ENCODE measurements at places on chromosomes 4 and X.

DNA sequence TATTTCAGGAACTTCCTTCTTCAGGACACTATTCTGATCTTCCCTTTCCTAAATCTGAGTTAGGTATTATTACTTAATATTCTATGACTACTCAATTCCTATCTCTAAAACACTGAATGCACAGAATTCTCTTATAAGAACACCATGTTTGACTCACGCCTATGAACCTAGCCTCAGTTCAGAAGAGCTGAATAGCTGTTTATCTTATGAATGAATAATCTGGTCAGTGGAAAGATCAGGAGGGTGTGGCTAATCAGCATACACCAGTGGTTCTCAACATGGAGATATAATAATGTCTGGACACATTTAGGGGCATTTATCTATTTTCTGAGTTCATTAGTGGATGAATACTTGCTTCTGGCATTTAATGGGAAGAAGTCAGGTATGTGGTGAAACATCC is 24.2 kb downstream of the EPHA5 start:
- no peak for DNase-seq

DNA sequence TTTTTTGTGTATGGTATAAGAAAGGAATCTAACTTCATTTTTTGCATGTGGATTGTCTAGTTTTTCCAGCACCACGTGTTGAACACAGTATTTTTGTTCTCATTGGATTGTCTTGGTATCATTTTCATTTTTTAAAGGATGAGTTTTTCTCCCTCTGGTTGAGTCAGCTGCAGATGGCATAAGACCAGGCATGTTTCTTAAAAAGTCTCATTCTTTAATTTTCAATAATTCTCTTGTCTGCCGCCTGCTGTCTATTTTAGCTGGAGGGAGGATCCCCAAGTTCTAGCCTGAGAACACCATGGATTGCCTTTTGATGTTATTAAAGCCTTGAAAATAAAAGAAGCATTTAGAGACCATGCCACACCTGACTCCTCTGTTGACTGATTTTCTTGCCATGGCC is 263.8 kb downstream of the ARHGAP24 start:
- DNase-seq: no peak

GRCh38 chr4:89108091-89108490 is 3.2 kb upstream of the TIGD2 start:
- no peak for DNase-seq

DNA sequence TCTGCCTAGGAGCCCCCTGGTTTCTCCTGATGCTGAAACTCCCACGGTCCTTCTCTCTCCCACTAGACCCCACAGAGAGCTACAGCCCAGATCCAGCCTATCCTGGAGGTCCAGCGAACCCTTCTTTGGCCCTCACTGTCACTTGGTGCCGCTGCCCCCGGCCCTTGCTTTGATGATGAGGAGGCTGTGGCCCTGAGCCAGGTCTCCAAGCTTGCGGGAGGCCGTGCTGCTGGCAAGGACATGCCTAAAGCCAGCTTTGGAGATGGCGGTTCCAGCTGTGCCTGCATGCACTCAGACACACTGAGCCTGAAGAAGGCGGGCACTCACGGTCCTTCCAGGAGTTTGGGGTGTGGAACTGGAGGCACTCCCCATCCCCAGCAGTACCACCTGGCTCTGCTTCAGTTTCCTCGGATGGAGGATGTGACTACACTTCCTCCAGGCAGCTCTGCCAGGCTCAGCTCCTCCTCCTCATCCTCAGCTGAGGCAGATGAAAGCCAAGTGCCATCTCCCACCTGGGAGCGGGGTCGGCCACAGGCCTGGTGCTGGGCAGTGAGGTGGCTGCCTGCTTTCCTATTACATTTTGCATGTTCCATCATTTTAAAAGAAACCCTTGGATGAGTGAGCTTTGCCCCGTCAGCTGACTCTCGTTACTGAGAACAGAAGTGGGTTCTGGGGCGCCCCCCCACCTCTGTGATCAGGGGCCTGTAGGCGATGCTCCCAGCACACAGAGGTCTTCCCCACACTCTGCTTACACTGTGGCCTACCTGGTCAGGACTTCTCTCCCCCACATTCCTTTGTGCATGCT is 9.0 kb downstream of the TNIP2 start:
- no peak for DNase-seq

DNA sequence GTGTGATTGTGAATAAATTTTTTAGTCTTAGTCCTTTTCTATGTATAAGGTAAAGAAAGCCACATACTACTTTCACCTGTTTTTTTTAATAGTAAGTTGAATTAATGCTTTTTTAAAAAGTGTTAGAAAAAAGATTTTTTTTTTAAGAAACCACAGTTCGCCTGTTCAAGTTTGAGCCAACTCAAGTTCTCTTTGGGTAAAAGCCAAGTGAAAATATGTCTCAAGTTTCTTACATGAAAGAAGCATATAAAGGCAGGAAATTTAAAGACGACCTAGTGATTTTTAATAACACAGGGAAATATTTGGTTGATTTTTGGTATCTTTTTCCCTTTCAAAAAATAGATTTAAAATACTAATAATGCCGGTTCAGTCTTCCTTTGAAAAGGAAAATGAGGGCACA is 369.9 kb upstream of the NR3C2 start:
- no peak for DNase-seq

DNA sequence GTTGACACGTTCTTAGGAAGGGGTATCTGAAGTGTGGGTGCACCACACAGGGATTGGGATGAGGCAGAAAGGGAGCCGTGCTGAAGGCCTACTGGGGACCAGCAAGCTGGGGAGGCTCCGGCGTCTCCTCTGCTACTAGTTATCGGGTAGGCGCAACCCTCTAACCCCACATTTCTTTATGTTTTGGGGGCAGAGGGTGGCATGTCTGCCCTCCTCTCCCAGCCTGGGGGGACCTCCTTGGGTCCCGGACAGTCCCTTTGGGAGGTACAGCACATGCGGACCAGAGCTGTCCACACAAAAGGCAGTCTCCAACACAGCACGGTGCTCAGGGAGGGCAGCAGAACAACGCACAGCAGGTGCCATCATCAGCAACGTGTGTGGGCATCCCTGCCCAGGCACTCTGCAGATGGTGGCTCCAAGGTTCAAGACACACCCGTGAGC is 33.2 kb downstream of the WDR1 start:
- DNase-seq: no peak

GRCh38 chrX:69022430-69022829 is 142.8 kb downstream of the PJA1 start:
- no peak for DNase-seq

DNA sequence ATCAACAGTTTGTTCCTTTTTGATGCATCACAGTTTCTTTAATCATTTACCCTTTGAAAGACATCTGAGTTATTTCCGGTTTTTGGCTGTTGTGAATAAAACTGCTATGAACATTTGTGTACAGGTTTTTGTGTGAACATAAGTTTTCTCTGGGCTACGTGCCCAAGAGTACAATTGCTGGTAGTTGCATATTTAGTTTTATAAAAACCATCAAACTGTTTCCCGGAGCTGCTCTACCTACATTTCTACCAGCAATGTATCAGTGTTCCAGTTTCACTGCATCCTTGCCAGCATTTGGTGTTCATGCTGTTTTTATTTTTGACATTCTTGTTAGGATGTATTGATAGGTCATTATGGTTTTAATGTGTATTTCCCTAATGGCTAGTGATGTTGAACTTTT is 17.3 kb downstream of the KDM6A start:
- DNase-seq: no peak

DNA sequence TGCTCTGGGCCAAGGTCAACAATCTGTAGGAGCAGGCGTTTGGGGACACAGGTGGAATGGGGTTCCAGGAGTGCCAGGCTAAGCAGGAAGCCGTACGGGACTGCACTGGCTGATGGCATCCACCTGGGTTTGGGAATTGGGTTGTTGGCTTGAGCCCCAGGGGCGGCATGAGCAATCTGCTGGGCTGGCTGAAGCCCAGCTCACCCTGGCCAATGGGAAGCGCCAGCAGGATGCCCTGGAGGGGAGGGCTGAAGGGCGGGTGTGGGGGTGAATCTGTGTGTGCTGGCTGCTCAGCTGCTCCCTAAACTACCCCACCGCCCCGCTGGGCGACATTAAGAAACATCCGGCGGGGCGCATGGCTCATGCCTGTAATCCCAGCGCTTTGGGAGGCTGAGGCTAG is 8.9 kb upstream of the RGS12 start:
- no peak for DNase-seq

- no peak for DNase-seq
Measured at GRCh38 chr4:69594382-69594781, 45.1 kb downstream of the UGT2A2 start.

DNA sequence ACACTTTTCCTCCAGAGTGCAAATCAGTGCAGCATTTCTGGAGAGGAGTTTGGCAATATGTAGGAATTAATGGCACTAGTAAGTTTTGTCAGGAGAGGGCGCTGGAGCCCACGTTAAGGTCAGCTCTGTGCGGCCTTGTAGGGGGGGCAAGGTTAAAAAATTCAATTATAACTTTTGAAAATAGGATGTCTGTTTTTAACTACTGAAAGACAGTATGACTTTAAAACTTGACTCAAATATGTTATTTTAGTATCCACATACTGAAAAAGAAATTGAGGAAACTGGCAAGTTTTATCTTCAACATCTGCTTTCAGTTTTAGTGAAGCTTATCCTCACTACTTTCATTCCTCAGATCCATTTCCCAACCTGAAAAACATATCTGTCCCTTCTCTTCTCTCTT is 30.9 kb upstream of the HSD17B13 start:
- peak; percentile 10 for DNase-seq

GRCh38 chr4:189787216-189788031 is 153.2 kb upstream of the FRG1 start:
- no peak for DNase-seq

- no peak for DNase-seq
Measured at GRCh38 chrX:129043138-129043537, 480.2 kb downstream of the SMARCA1 start.

GRCh38 chr4:152357206-152357605 is 178.7 kb downstream of the FBXW7 start:
- DNase-seq: no peak

DNA sequence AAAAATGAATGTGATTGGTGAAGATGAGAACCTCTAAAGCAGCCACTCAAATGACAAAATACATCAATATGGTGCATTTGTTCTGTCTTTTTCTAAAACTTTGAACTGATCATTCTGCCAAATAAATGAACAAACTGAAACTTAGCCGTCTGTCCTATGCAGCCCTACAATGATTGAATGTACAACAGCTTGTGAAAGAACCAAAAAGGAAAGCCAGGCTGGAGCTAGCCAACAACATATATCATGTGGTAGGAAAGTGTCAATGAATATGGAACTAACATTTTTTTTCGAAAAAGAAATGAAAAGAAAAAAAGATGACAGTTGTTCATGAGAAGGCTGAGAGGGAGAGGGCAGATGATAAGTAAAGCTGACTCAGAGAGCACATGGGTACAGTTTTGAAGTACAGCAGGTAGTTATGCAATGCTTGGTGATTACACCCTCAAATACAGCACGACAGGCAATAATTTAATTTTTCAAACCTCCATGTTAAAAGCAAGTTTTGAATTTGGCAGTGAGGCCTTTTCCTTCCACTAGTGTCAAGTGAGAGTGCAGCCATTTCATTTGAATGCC is 21.2 kb upstream of the SLC7A11 start:
- DNase-seq: no peak

DNA sequence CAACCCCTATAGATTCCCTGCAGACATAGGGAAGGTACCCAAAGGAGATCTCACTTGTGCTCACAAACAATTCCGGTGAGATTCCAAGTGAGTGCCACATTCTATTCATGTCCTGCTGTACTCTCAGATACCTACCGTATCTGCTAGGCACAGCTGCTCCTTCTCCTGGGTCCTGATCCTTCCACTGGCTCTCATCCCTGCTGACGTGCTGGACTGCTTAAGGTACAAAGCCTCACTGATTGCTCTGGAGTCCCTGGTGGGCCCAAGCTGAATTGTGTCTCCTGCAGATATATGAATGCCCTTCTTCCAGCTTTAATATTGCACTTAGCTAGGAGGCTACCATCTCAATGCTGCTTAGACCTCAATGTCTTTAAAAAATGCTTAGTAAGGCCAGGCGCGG is 2.4 kb downstream of the TCEAL1 start:
- DNase-seq: no peak

DNA sequence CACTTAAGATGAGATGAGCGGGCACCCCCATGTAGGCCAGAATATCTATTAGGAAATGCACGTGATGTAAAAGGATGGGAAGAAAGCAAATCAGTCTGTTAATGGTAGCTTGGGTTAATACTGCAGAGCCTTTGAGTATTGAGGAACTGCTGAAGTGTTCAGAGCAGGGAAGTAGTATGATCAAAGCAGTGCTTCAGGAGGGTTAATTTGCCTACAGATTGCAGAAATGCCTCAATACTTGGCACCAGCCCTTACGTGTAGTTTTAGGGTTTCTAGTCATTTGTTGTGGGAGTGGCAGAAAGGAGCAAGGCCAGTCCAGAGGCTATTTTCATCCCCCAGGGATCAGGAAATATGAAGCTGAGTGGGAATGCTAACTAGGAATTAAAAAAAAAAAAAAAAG is 19.7 kb downstream of the ZFX start:
- no peak for DNase-seq

DNA sequence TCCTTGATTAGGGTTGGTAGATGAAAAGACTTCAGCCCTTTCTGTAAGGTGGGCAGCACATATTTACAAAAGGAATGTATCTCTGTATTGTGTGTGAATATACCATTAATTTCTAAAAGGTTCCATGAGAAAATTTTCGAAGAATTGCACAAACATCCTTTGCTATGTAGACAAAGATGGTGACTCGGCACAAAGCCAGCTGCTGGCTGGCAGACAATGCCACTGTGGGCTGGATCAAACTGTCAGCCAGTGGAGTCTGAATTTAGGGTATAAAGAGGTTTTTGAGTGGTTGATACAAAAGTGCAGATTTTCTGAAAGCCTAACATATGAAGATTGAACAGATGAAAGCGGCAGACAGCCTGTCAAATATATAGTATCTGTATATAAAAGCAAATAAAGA is 5.6 kb upstream of the TXK start:
- no peak for DNase-seq

- DNase-seq: no peak
Measured at GRCh38 chrX:17563076-17563475, 174.2 kb upstream of the SCML1 start.

GRCh38 chrX:121052122-121052521 is 4.7 kb downstream of the GLUD2 start:
- no peak for DNase-seq

- DNase-seq: no peak
Measured at GRCh38 chrX:125894947-125895346, 271.1 kb downstream of the DCAF12L2 start.

GRCh38 chr4:177308847-177309521 is 690 bp upstream of the NEIL3 start:
- DNase-seq: no peak

- DNase-seq: no peak
Measured at GRCh38 chr4:2712261-2712842, 43.8 kb downstream of the TNIP2 start.

GRCh38 chrX:49089553-49089952 is 9.9 kb upstream of the WDR45 start:
- no peak for DNase-seq

- no peak for DNase-seq
Measured at GRCh38 chr4:37623940-37624339, 62.2 kb downstream of the RELL1 start.

Data from T-helper 9 cell (primary cell).